Adipocyte (in vitro differentiated cells): ENCODE measurements at places on chromosomes 2 and 18.

- no peak for DNase-seq
Measured at GRCh38 chr2:70468878-70469277, 84.7 kb downstream of the TGFA start.

DNA sequence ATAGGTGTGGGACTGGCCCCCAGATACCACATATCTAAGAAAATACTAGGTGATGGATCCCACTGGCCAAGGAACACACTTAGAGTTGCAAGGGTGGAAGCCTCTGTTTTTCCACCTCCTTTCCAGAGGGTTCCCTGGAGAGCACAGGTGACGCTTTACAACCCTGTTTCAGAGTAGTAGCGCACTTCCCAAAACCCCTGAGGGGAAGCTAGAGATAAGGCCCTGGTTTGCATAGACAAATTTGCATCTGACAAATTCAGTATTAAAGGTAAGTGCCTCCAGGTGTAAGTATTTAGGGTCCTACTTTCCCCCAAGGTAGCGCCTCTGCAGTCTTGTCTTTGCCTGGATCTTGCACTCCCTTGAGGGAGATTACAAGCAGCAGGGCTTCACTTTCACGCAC lies 474 bp upstream of the CERKL start:
- no peak for DNase-seq

DNA sequence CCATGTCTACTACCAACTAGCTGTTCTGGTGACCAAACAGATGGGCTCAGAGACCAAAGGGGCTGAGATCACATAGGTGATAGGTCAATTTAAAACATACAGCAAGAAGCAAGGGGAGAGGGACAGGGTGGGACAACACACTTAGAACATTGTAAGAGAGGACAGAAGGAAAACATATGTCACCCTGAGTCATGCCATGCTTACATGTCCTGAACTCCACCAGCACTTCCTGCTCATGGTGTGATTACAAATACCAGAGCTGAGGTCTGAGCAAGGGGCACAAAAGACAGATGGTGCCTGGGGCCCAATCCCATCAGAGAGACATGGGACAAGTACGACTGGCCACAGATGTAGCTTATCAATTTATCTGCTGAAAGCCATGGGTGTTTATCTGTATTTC lies 28.7 kb upstream of the GALNT14 start:
- no peak for DNase-seq

- DNase-seq = no peak
Measured at GRCh38 chr2:198297350-198297749, 493.0 kb downstream of the PLCL1 start.

DNA sequence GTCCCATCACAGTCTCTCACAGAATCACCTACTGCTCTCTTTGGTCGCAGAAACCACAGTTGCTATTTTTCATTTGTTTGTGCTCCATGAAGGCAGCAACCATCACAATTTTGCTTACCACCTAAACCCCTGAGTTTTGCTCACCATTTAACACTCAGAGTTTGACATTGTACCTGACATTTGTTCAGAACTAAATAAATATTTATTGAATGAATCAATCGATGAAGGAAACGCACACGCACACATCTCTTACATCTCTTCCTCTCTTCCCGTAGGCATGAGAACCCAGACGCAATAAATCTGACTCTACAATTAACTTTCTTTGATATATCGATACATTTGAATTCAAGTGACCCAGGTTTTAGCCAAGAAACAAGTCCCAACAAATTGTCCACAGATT lies 105.5 kb upstream of the RNF152 start:
- DNase-seq = no peak

- no peak for DNase-seq
Measured at GRCh38 chr2:147916723-147917122, 71.9 kb downstream of the ACVR2A start.

DNA sequence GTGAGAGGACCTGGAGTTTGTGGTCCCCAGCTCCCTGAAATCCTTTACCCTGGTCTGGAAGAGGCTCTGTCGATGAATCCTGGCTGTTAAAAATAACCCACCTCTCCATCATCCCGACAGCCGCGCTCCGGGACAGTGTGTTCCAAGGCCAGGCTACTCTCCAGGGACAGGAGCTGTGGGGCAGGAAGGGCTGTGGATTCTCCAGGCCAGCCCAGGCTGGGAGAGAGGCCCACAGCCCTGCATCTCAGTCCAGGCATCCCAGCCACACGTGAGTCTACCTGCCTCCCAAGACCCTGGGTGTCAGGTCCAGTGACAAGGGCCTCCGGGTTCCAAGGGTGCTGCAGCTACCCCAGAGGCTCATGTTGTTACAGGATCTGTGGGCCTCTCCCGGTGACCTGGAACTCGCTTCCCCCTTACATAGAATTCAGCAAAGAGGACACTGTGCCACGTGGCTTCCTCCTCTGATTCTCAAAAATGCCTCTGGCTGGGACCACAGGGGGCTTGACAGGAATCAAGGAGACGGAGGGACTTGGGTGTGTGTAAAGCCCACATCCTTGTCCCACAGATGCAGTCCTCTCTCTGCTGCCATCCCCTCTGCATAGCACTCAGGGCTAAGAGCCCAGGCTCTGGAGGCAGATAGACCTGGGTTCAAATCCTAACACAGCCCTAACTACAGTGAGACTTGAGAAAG lies 17.3 kb downstream of the ADRA2B start:
- no peak for DNase-seq
